ENCODE measurements at places on chromosomes 6 and 20.

GRCh38 chr6:166752928-166753721 lies 126.1 kb upstream of the RPS6KA2 start:
- no peak for DNase-seq

DNA sequence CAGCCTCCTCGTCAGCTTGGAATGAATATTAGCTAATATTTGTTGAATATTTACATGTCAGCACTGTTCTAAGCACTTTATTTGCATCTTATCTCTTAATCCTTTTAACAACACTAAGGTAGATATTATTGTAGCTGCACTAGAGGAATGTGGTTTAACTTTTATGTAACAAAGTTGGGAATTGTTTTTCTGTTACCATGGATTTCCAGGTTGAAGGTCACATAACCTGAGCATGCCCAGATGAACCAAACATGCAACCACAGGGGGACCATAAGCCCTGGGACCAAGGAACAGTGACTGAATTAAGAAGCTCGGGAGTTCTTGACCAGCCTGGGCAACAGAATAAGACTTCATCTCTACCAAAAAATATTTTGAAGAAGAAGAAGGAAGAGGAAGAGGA lies 29.1 kb upstream of the YWHAB start:
- no peak for DNase-seq

DNA sequence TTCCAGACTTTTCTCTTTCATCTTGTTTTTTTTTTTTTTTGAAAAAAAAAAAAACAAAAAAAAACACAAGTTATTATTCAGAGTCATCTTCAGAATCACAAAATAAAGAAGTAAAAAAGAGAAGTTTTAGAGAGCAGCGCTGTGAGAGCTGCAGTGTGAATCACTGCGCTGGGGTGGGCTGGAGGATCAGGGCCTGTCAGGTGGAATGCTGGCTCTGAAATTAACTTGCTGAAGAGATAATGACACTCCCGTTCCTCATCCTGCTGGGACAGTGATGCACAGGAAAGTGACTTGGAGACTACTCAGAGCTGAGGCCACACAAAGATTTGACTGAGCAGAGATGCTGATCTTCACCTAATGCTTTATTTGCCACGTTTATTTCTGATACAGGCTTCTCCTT lies 42.7 kb upstream of the CLDN20 start:
- no peak for DNase-seq

DNA sequence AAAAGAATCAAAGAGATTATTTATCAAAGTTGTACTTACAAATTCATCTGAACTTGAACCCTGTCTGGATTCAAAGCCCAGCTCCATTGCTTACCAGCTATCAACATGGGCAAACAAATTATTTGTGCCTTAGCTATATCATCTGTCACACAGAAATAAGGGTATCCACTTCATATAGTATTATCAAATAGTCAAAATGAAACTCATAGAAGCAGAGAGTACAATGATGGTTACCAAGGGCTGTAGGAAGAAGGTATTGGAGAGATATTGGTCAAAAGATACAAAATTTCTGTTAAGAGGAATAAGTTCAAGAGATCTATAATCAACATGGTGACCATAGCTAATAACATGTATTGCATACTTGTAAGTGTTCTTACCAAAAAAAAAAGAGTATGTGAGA lies 87.8 kb upstream of the CCDC28A start:
- no peak for DNase-seq
